ENCODE measurements at places on chromosomes 1 and 21.
A peak's percentile ranks its signal among the peaks of the same experiment; 100 is the strongest.

- DNase-seq = no peak
Observed at GRCh38 chr1:54238353-54239034, 38.5 kb downstream of the MRPL37 start.

DNA sequence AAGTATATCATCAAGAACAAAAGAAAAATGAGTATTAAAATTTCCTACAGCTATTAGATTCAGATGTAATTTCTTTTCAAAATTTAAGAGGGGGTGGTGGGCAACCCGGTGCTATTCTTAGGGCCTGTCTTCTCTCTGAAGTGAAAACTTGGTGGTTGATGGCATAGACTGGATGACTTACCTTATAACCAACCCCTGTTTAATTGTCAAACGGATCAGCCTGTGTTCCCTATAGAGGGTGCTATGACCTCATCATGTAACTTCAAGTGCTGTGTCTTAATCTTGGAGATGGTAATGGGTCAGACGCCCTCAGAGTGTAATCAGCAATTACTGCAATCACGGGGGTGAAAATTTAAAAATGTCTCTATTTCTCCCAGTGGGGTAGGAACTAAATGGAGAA, 176.2 kb downstream of the PCP4 start:
- no peak for DNase-seq

DNA sequence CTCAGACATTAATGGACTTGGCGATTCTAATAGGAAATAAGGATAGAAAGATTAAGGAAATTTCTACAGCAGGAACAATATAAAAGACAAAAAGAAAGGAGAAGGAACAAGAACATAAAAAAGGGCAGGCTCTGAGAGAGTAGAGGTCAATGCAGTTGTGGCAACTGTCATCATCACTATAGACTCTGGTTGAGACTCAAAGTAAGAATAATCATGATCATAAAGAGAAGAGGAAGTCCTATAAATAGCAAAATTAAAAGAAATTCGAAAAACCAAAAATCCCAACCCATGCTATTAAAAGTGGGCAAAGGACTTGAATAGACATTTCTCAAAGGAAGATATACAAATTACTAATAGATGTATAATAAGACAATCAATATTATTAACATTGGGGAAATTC, 14.4 kb upstream of the XCL1 start:
- no peak for DNase-seq

- DNase-seq = no peak
Observed at GRCh38 chr1:10514490-10515235, 39.9 kb downstream of the PEX14 start.

GRCh38 chr21:17032141-17032655, 480.6 kb upstream of the CXADR start:
- DNase-seq = no peak

GRCh38 chr1:45394342-45394741, 54.1 kb upstream of the MUTYH start:
- DNase-seq = no peak

GRCh38 chr1:221712776-221713431, 29.0 kb downstream of the DUSP10 start:
- peak; percentile 45 for DNase-seq

GRCh38 chr1:50378770-50379169, 44.5 kb downstream of the DMRTA2 start:
- DNase-seq = no peak

DNA sequence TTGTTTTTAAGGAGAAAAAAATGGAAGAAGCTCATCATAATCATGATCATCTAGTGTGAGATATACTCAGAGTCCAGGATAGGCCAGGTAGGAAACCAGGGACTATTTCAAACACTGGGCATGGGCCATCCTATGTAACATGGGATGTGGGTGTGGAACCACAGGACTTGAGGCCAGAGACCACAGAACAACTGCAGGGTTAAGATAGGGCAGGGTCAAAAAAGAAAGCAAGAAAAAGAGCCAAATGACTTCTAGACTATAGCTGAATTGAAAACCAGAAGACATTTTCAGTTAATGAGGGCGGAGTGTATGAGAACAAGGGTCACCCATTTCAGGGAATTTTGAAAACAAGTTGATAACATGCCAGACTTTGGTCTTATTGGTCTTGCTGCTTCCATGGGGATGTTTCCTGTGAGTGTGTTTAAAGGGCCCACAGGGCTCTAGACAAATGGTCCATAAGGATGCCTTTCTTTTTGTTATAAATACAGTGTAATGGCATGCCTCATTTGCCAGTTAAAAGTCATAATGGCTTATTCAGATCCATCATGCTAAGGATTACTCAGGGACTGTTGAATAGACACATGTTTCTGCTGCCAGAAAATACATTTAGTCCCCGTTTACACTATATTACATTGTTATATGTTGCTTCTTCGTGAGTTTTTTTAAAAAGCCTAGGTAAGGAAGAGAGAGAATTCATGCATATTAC, 182.0 kb upstream of the C21orf91 start:
- no peak for DNase-seq

GRCh38 chr1:26996024-26996423, 2.5 kb downstream of the TRNP1 start:
- no peak for DNase-seq
